ENCODE measurements at places on chromosomes 1 and 21. TPM values are rescaled to one million over a fixed set of nuclear protein-coding genes. Genes with fewer than 3 reads are reported as not detected.

DNA sequence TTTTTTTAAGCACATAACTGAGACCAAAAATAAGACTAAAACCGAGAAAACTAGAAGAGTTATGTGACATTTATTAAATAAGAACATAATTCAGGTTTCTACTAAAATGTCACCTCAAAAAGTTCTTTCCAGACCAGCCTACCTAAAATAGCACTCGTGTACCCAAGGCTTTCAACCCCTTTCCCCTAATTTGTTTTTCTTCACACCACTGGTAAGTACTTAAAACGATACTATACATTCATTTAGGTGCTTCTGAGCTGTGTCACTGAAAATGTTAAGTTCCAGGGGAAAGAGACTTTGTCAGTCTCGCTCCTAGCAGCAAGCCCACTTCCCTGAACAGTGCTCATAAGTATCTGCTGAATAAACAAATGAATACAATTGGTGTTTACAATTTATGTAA is 6.8 kb downstream of the RRAGC start:
- peaks cover 13% of the 10 kb centered on the region for H3K4me1 ChIP-seq
- no peak for DNase-seq
- H3K27ac ChIP-seq: no peak overlapping the region
- H3K36me3 ChIP-seq: peaks cover 29% of the 10 kb centered on the region

DNA sequence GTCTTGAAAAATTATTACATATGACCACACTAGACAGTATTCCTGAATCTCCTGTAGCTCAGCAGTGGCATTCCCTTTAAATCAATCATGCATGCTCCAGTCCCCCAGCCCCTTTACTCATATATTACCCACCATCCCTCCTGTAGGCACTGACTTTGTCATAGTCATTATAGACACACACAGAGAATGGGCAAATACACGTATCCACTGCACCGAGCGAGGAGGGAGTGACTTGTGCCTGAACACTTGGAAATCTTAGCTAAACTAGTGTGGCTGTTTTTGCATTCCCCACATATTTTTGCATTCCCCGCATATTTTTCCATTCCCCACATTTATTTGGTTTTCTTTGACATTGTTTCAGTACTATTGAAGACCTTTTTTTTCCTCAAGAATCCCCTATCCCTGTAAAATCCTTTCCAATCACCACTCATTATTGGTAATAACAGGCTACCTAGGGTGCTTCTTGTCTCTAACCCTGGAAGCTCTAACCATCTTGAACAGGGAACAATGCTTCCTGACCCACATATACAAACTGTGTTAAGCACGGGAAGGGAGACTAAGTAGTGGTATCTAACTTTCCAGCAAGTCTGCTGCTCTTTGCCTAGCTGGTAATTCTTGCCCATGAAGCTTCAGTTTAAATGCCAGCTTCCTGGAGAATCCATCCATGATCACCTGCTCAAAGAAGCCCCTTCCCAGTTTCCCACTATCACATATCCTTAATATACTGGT is 534.4 kb upstream of the CAMK1G start:
- no peaks in the 10 kb centered on the region for H3K27me3 ChIP-seq
- H3K4me3 ChIP-seq: no peak overlapping the region
- no peak overlapping the region for H3K27ac ChIP-seq
- no peaks in the 10 kb centered on the region for H3K4me1 ChIP-seq
- DNase-seq: no peak

DNA sequence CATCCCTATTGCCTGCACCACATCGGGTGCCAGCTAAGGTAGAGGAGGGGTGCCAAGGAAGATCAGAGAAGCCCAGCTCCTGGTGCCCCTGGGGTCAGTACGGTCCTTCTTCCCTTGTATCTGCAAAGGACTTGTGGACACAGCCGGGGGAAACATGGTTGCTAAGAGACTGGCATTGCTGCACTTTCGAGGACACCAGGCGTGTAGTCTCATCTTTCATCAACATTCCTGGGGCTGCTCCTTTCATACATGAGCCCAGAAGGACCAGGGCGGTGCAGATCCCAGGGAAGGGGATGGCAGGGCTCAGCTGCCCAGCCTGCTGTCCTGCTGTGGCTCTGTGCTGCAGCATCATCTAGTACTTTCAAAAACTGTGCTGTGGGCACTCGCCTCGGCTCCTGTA is 61.0 kb downstream of the RUNX1 start:
- no peak for DNase-seq
- H3K36me3 ChIP-seq: no peaks in the 10 kb centered on the region
- no peak overlapping the region for H3K4me3 ChIP-seq
- H3K27ac ChIP-seq: no peak overlapping the region
- peaks cover 98% of the 10 kb centered on the region for H3K4me1 ChIP-seq

DNA sequence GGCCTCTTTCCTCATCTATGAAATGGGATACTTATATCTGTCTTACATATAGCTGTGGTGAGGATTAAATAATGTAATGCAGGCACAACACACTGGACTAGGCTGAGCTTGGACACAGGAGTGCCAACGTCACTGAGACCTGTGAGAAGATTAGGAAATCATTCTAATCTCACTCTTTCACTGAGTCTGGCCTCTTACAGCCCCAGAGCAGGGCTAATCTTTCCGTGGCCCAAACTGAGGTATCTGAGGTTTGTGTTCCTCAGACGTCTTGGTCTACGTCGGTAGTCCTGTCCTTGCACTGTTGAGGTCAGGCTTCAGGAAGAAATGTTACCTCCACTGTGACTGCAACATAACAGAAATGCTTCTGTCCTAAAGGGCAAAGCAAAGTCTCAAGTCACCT is 22.6 kb upstream of the A3GALT2 start:
- H3K4me1 ChIP-seq: peaks cover 49% of the 10 kb centered on the region
- H3K27me3 ChIP-seq: no peaks in the 10 kb centered on the region
- DNase-seq: no peak
- no peak overlapping the region for H3K27ac ChIP-seq

DNA sequence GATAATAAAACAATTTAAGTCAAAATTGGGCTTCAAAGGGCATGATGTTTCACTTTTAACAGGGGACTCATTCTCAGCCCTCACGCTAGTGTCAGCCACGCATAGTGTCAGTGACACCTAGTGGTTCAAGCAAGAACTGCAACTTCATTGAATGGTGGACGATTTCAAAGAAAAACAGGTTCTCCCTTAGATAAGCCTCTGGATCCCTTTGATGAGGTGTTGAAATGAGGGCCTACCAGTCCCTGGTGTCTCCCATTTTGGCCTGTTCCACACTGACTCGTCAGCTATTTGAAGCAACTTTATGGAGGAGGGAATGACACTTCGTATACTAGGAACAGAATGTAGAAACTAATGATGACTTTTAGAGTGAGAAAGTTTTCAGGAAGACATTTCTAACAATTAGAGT is 56.2 kb downstream of the FCRL5 start:
- H3K27me3 ChIP-seq: no peaks in the 10 kb centered on the region
- peak; percentile 40 for DNase-seq
- no peak overlapping the region for H3K27ac ChIP-seq
- H3K4me1 ChIP-seq: no peaks in the 10 kb centered on the region
- H3K36me3 ChIP-seq: no peaks in the 10 kb centered on the region

DNA sequence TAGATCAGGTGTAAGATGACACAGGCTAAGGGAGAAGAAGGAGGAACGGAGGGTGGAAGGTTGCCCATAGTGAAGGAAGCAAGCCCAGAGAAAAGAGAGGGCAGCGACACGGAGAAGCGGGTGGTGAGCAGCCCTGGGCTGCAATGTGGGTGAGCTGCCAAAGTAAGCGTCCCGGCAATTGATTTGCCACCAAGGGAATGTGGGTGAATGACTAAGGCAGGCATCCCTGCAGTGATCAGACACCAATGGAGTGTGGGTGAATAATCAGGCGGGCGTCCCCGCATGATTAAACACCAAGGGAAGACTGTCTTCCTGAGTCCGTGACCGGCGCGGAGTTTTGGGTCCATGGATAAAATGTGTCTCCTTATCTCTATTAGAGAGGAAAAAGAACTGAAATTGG is 79.6 kb downstream of the UCHL5 start:
- no peaks in the 10 kb centered on the region for H3K27me3 ChIP-seq
- H3K4me3 ChIP-seq: no peak overlapping the region
- H3K27ac ChIP-seq: no peak overlapping the region
- no peaks in the 10 kb centered on the region for H3K36me3 ChIP-seq

DNA sequence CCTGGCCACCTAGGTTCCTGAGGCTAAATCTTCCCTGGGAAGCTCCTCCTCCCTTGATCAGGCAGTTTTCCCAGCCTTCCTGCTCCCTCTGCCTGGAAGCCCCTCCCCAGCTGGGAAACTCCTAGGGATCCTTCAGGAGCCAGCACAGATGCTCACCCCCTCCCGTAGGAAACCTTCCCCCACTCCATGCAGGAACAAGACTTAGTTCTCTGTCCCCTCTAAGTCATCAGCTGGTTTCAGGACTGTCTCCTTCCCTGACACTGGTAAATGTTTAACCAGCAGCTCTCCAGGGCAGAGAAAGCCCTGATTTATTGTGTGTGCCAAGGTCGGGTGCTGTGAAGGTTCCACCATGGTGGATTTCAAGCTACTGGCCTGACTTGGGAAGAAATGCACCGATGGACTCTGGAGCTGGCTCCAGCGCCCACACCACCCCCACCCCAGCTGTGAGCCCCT is 25.0 kb downstream of the TTC39A start:
- no peak overlapping the region for H3K27ac ChIP-seq
- no peak overlapping the region for H3K4me3 ChIP-seq
- H3K4me1 ChIP-seq: no peaks in the 10 kb centered on the region
- no peaks in the 10 kb centered on the region for H3K36me3 ChIP-seq

- H3K36me3 ChIP-seq: no peaks in the 10 kb centered on the region
- no peak for DNase-seq
- H3K4me1 ChIP-seq: no peaks in the 10 kb centered on the region
- no peak overlapping the region for H3K4me3 ChIP-seq
- no peaks in the 10 kb centered on the region for H3K27me3 ChIP-seq
Measured at GRCh38 chr1:47663286-47663685, 225.4 kb downstream of the FOXD2 start.

- no peak overlapping the region for H3K4me3 ChIP-seq
- H3K27ac ChIP-seq: no peak overlapping the region
- DNase-seq: peak; percentile 15
- no peaks in the 10 kb centered on the region for H3K4me1 ChIP-seq
- no peaks in the 10 kb centered on the region for H3K27me3 ChIP-seq
Measured at GRCh38 chr1:202501281-202501680, 152.8 kb downstream of the PPP1R12B start.

GRCh38 chr1:51791888-51792287 is 86.6 kb downstream of the NRDC start:
- H3K4me3 ChIP-seq: no peak overlapping the region
- H3K4me1 ChIP-seq: no peaks in the 10 kb centered on the region
- H3K27me3 ChIP-seq: no peaks in the 10 kb centered on the region
- H3K36me3 ChIP-seq: peaks cover 69% of the 10 kb centered on the region

GRCh38 chr1:184021728-184022127 is 15.8 kb downstream of the COLGALT2 start:
- H3K27me3 ChIP-seq: no peaks in the 10 kb centered on the region
- no peaks in the 10 kb centered on the region for H3K4me1 ChIP-seq
- no peaks in the 10 kb centered on the region for H3K36me3 ChIP-seq
- no peak overlapping the region for H3K4me3 ChIP-seq
- H3K27ac ChIP-seq: no peak overlapping the region

DNA sequence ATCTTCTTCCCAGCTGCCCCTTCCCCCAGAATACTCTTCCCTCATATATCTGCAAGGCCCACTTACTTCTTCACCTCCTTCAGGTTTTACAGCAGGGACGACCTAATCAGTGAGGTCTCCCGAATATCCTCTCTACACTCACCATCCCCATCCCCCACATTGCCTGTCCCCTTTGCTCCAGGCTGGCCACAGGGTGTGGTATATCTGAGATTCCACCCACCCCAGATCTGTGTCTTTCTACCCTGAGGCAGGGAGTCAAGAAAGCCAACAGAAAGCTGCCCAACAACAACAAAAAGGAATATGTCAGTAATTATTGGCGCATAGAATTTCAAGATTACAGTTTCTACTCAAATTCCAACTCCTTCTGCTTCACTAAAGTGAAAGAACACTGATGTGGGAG is 30.0 kb upstream of the OPRD1 start:
- no peaks in the 10 kb centered on the region for H3K27me3 ChIP-seq
- H3K36me3 ChIP-seq: no peaks in the 10 kb centered on the region
- DNase-seq: no peak

DNA sequence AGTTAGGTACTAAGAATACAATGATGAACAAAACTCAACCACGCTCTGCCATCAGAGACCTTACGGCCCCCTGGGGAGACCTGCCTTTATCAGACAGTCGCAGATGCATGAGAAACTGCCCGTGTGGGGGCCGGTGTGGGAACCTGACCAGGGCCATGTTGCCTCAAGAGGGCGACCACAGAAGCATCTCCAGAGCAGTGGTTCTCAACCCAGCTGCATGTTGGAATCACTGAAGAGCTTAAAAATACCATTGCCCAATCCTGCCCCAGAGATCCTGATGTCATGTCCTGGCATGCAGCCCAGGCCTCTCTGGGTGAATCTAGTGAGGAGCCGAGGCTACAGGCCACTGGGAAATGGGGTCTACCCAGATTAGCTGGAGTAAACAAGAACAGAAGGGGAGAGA is 108.7 kb downstream of the PRDM2 start:
- H3K27me3 ChIP-seq: no peaks in the 10 kb centered on the region
- H3K36me3 ChIP-seq: no peaks in the 10 kb centered on the region
- no peak overlapping the region for H3K27ac ChIP-seq
- H3K4me1 ChIP-seq: peaks cover 9% of the 10 kb centered on the region

DNA sequence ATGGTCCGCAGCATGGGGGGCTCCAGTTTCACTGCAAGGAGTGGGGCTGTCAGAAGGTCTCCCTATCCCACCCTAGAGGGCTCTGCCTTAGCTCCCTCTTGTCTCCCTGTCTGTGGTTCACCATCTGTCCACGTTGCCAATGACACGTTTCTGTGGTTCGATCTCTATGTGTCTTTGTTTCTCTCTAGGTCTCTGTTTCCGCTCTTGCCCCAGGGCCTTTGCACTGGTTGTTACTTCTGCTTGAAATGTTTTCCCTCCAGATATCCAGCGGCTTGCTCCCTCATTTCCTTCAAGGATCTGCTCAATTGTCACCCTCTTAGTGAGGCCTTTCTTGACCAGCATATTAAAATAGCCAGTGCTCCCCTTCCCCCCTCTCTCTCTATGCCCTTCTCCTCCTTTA is 8.5 kb upstream of the MRPS15 start:
- no peaks in the 10 kb centered on the region for H3K36me3 ChIP-seq
- H3K27ac ChIP-seq: no peak overlapping the region
- H3K27me3 ChIP-seq: no peaks in the 10 kb centered on the region
- H3K4me1 ChIP-seq: no peaks in the 10 kb centered on the region

DNA sequence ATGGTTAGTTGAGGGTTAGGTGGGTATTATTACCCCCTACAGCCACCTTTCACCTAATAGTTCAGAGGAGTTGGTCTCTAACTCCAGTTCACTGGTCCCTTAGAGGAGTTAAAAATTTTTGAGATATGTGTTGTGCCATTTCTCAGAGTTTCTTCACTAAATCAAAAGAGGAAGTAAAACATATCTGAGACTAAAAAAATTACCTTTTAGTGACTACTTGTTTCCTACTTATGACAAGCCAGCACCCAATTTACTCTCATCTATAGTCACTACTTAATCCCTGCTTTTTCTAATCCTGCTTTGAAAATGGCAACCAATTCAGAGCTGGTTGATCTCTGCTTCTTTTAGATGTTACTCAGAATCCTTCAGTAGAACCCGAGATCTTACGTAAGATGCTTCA is 1316.8 kb upstream of the B3GALT2 start:
- no peaks in the 10 kb centered on the region for H3K4me1 ChIP-seq
- DNase-seq: no peak
- H3K27ac ChIP-seq: no peak overlapping the region
- H3K27me3 ChIP-seq: no peaks in the 10 kb centered on the region
- no peaks in the 10 kb centered on the region for H3K36me3 ChIP-seq

The C1QB gene
- 2.9 TPM for total RNA-seq

The SLC30A2 gene
- total RNA-seq: not detected

The TRIM58 gene
- not detected for total RNA-seq

The AK4 gene
- 1.9 TPM for total RNA-seq

The RTCA gene
- total RNA-seq: 39.7 TPM

The ANGPTL3 gene
- total RNA-seq: not detected

The F5 gene
- 6.1 TPM for total RNA-seq
